ENCODE measurements at places on chromosomes 5 and 9. TPM values are rescaled to one million over a fixed set of nuclear protein-coding genes. Genes with fewer than 3 reads are reported as not detected.

GRCh38 chr9:26399556-26399955, 493.0 kb downstream of the CAAP1 start:
- H3K4me3 ChIP-seq, result no peak overlapping the region
- H3K27ac ChIP-seq, result no peak overlapping the region
- H3K36me3 ChIP-seq, result no peaks in the 10 kb centered on the region
- H3K27me3 ChIP-seq, result no peaks in the 10 kb centered on the region
- no peaks in the 10 kb centered on the region for H3K4me1 ChIP-seq

The SLC4A9 gene
- not detected for total RNA-seq

DNA sequence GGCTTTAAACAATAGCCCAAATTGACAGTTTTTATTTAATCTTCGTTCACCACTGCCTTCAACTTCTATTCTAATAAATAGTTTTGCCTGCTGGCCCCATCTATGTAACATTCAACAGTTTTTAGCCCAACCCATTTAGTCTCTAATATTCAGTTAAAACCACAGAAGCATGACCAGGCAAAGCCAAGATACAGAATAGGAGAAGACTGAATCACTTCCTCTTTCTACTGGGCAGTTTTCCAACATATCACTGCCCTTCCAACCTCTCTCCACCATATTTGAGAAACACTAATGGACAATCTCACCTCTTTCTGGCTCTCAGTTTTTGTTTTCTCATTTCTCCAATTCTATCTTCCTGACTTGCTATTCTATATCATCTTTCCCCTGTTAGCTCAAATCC, 352.9 kb downstream of the DNAH5 start:
- H3K4me3 ChIP-seq, result no peak overlapping the region
- no peak overlapping the region for H3K27ac ChIP-seq
- no peaks in the 10 kb centered on the region for H3K4me1 ChIP-seq
- H3K27me3 ChIP-seq, result no peaks in the 10 kb centered on the region

DNA sequence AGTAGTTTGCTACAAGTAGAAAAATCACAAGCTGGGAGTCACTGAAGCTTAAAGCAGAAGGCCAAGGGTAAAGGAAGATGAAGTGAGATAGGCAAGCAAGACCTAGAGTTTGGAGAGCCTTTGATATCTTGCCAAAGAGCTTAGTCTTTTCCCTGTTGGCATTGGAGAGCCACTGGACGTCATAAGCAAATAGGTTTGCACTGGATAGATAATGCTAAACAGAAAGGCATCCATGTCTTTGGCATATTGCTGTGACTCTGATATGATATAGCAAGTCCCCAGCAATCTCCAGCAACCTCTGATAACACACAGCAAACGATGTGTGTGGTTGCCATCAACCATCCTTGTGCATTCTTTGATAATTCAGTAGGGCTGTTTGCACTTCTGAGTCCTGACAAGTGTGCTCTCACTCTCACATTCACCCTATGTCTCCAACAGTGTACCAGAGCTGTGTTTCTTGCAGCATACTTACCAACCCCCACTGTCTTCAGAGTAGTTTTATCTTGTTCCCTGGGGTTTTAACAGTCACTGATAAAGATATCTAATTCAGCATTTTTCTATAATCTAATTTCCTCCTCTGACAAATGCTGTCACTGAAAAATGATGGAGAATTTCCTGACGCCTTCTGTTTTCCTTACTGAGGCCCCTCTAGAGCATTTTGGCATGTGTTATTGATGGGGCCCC, 16.9 kb upstream of the FREM1 start:
- H3K4me3 ChIP-seq, result no peak overlapping the region
- no peaks in the 10 kb centered on the region for H3K36me3 ChIP-seq
- H3K4me1 ChIP-seq, result no peaks in the 10 kb centered on the region
- DNase-seq, result no peak

The BNC2 gene
- total RNA-seq, result 44.1 TPM

- H3K36me3 ChIP-seq, result no peaks in the 10 kb centered on the region
- no peak for DNase-seq
- no peaks in the 10 kb centered on the region for H3K27me3 ChIP-seq
- no peak overlapping the region for H3K27ac ChIP-seq
- H3K4me1 ChIP-seq, result no peaks in the 10 kb centered on the region
These were observed 74.5 kb downstream of the CDKN2A start for GRCh38 chr9:21919377-21920362.

DNA sequence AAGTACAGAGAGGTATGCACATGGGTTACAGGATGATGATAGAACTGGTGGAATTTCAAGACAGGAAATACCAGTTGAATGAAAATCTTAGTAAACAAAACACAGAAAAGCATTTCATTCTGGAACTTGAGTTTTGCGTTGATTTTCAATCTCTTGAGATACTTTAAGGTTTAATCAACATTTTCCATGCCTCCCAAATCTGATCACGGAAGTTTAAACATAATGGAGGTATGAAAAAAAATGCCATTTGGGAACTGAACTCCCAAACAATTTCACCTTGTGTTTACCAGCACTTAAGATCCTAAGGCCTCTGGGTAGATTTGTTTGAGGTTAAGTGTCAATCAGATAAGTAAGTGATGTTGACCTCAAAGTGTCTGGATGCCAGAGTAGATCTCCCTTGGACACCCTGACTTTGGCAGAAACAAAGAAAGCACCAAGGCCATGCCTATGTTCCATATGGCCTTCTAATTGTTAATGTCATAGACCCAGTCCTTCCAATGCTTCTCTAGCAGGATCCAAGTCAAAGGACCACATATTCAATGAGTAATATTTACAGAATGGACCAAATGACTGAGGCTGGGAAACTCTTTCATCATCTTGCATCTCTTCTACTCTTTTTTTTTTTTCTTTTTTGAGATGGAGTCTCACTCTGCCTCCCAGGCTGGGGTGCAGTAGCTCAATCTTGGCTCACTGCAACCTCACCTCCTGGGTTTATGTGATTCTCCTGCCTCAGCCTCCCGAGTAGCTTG, 216.9 kb downstream of the ARRDC3 start:
- peaks cover 7% of the 10 kb centered on the region for H3K4me1 ChIP-seq
- H3K27me3 ChIP-seq, result no peaks in the 10 kb centered on the region
- no peak for DNase-seq
- H3K27ac ChIP-seq, result no peak overlapping the region

The SCGB3A2 gene
- total RNA-seq, result not detected

- H3K27ac ChIP-seq, result no peak overlapping the region
- peaks cover 14% of the 10 kb centered on the region for H3K4me1 ChIP-seq
- DNase-seq, result no peak
- H3K36me3 ChIP-seq, result no peaks in the 10 kb centered on the region
These were observed 47.8 kb downstream of the PLPP7 start for GRCh38 chr9:131337131-131337848.

- no peak overlapping the region for H3K4me3 ChIP-seq
- H3K27me3 ChIP-seq, result no peaks in the 10 kb centered on the region
- no peak overlapping the region for H3K27ac ChIP-seq
- H3K4me1 ChIP-seq, result no peaks in the 10 kb centered on the region
- DNase-seq, result no peak
These were observed 356.2 kb downstream of the TMEM161B start for GRCh38 chr5:87912419-87912818.

GRCh38 chr5:167943343-167943742, 348.1 kb upstream of the WWC1 start:
- no peaks in the 10 kb centered on the region for H3K27me3 ChIP-seq
- H3K36me3 ChIP-seq, result no peaks in the 10 kb centered on the region
- no peak overlapping the region for H3K4me3 ChIP-seq
- no peaks in the 10 kb centered on the region for H3K4me1 ChIP-seq
- DNase-seq, result no peak

The PLAC8L1 gene
- not detected for total RNA-seq

The SHISAL2B gene
- total RNA-seq, result not detected

The IFNA13 gene
- not detected for total RNA-seq
